ENCODE measurements at places on chromosomes 6 and 20. TPM values are rescaled to one million over a fixed set of nuclear protein-coding genes. Genes with fewer than 3 reads are reported as not detected.

DNA sequence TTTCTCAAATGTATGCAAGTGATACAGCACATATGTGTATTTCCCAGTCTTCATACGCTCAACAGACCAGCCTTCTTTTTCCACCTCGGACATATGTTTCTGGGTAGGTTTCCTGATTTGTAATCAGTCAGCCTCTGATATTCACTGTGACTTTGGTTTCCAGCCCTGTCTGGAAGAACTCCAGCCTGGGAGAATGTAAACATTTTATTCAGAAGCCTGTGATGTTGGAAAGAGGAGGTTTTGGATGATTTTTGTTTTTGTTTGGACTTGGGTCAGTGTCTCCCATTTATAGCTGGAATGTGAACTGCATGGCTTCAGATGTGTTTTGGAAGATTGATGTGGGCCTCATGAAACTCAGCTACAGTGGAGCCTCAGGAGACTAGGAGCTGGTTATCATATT lies 172.2 kb upstream of the CENPW start:
- no peaks in the 10 kb centered on the region for H3K27me3 ChIP-seq
- no peaks in the 10 kb centered on the region for H3K4me1 ChIP-seq

CLIC5 gene
- not detected for total RNA-seq

DNA sequence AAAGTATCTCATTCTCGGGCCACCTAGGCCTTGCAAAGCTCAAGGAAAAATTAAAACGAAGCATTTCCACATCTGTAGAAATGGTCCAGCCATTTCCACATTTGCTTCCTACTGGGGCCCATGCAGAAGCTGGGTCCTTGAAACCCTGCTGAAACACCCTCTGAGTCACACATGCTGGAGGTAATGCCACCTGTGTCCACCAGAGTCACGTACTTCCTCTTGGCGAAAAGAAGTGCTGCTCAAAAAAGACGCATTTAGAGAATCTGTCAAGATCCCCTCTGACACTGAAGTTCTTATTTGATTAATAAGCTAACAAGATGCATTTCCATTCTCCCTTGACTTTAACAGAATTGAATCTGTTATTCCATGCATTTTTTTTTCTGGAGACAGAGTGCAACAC lies 423.2 kb downstream of the PREX1 start:
- no peak overlapping the region for H3K4me3 ChIP-seq
- DNase-seq: no peak
- peaks cover 4% of the 10 kb centered on the region for H3K27me3 ChIP-seq
- no peaks in the 10 kb centered on the region for H3K4me1 ChIP-seq
- no peaks in the 10 kb centered on the region for H3K36me3 ChIP-seq

OTOR gene
- total RNA-seq: not detected

DNA sequence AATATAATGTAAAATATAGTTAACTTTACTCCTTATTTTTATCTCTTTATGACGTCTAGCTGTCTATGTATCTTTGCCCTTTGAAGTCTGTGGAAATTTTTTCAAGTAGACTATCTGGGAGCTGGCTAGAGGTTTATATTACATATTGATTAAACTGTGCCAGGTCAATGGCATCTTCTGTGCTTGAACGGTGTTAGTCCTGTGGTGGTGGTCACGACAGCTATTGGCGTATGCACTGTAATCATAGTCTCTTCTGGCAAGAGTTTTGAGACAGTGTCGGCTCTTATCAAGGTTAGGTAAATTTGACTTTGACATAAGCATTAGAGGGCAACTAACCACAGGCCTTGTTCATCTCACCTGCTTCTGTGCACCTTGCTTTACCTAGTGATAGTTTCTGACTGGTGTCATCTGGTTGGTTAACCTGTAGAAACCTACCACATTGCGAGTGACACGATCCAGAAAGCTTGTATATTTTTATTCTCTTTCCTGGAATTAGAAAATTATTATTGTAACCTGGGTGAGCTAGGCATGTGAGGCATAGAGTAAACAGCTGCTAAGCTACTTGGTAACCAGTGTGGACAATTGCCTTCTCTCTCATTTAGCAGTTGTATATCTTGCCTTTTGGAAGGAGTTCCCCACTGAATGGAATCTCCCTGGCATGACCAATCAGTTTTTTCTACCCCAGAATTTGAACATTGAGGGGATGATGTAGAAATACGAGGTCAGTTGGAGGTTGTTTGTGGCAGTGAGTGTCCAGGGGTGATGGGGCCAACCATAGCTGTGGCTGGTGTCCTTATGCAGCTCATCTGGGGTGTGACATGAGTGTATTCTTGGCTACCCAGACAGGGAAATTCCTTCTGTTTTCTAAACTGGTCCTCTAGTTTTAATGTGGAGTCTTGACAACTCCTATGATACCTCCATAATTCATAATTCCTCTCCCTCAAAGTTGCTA lies 45.9 kb downstream of the SH3BGRL2 start:
- no peak overlapping the region for H3K4me3 ChIP-seq
- no peak for DNase-seq
- no peaks in the 10 kb centered on the region for H3K4me1 ChIP-seq
- H3K36me3 ChIP-seq: no peaks in the 10 kb centered on the region
- no peaks in the 10 kb centered on the region for H3K27me3 ChIP-seq

DNA sequence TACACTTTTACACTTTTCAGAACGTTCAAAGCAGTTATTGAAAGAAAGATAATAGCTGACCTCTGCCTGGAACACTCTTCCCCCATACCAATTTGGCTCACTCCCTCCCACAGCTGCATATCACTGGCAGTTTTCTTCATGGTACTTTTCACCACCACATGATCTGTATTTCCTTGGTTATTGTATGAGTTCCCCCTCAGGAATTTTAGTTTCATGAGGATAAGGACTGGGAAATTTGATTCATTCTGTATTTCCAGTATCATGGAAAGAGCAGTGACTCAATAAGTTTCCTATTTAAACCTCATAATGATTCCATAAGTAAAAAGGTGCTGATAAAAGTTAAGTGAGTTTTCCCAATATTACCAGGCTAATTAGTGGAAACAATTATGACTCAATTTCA lies 16.0 kb downstream of the HTR1B start:
- no peaks in the 10 kb centered on the region for H3K36me3 ChIP-seq
- DNase-seq: no peak
- no peak overlapping the region for H3K4me3 ChIP-seq
- H3K27me3 ChIP-seq: no peaks in the 10 kb centered on the region

- no peak for DNase-seq
- no peaks in the 10 kb centered on the region for H3K4me1 ChIP-seq
- no peak overlapping the region for H3K27ac ChIP-seq
- H3K4me3 ChIP-seq: no peak overlapping the region
- H3K27me3 ChIP-seq: no peaks in the 10 kb centered on the region
Measured at GRCh38 chr20:8423482-8423881, 291.4 kb downstream of the PLCB1 start.

- H3K36me3 ChIP-seq: no peaks in the 10 kb centered on the region
- H3K27ac ChIP-seq: no peak overlapping the region
- no peaks in the 10 kb centered on the region for H3K27me3 ChIP-seq
Measured at GRCh38 chr20:55094353-55094861, 619.0 kb downstream of the DOK5 start.

DNA sequence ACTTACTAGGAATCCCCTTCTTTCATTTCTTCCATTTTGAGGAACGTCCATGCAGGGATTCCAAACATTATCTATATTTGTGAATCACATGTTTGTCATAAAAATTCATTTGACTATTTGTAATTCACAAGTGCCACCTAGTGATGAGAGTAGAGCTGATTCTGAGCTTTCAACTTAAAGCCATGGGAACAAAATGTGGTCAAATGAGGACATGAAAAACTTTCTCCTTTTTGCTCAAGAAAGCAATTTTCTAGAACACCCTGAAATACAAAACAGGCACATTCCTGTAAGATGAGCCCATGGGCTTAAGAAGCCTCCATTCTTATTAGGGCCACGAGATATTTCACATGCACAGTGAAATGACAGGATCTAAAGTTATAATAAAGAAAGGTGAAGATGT lies 12.3 kb downstream of the MAP3K7 start:
- DNase-seq: no peak
- no peak overlapping the region for H3K27ac ChIP-seq
- H3K4me3 ChIP-seq: no peak overlapping the region
- no peaks in the 10 kb centered on the region for H3K36me3 ChIP-seq
- H3K4me1 ChIP-seq: no peaks in the 10 kb centered on the region

GRCh38 chr6:64041373-64041772 lies 405.8 kb downstream of the PHF3 start:
- no peak overlapping the region for H3K4me3 ChIP-seq
- no peaks in the 10 kb centered on the region for H3K4me1 ChIP-seq

PAK5 gene
- total RNA-seq: not detected

GRCh38 chr20:44398335-44398734 lies 42.8 kb downstream of the HNF4A start:
- H3K36me3 ChIP-seq: no peaks in the 10 kb centered on the region
- peaks cover 8% of the 10 kb centered on the region for H3K27me3 ChIP-seq
- DNase-seq: no peak
- no peaks in the 10 kb centered on the region for H3K4me1 ChIP-seq

MACROD2 gene
- 2.9 TPM for total RNA-seq

FRS3 gene
- 3.6 TPM for total RNA-seq

DNA sequence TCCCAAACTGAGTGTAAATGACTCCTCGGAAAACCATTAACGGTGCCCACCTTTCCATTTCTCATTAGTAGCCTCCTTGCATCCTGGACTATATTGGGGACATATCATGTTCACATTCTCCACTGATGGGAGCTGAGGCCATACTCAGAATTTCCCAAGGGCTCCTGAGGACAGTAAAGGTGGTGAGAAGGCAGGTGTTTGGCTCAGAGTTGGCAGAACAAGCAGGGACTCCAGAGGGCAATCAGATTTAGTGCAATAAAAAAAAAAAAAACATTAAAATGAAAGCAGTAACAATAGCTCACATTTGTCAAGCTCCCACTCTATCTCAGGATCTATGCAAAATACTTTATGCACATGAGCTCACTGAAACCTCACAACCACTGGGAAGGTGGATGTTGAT lies 401.4 kb downstream of the MAFB start:
- no peaks in the 10 kb centered on the region for H3K36me3 ChIP-seq
- DNase-seq: no peak
- H3K27ac ChIP-seq: no peak overlapping the region
- H3K4me1 ChIP-seq: no peaks in the 10 kb centered on the region
- no peak overlapping the region for H3K4me3 ChIP-seq
- H3K27me3 ChIP-seq: no peaks in the 10 kb centered on the region

GRCh38 chr6:160254467-160255312 lies 3.9 kb downstream of the SLC22A2 start:
- H3K36me3 ChIP-seq: no peaks in the 10 kb centered on the region
- no peak overlapping the region for H3K27ac ChIP-seq
- no peak for DNase-seq
- H3K4me1 ChIP-seq: no peaks in the 10 kb centered on the region

OR2B6 gene
- total RNA-seq: 1.7 TPM

DNA sequence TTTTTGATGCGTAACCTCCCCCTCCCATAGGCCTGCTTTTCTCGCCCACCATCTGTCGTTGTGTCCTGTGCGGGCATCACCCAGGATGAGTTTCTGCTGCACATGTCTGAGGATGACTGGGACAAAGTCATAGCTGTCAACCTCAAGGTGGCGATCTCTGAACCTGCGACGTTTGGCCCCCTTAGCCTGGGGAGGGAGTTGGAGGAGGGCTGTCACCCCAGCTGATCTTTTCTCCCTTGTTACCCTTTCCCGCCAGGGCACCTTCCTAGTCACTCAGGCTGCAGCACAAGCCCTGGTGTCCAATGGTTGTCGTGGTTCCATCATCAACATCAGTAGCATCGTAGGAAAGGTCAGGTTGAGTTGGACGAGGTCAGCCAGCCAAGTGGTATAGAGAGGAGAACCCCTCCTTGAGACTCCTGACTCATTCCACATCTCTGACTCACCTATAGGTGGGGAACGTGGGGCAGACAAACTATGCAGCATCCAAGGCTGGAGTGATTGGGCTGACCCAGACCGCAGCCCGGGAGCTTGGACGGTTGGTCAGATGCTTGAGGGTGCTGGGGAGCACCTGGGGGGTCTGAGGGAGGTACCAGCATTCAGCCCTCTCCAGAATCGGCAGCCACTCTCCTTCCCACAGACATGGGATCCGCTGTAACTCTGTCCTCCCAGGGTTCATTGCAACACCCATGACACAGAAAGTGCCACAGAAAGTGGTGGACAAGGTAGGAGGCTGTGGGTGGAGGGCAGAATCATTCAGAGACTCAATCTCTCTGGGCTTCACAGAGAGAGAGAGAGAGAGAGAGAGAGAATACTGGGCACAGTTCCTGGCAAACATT lies 954 bp downstream of the HSD17B8 start:
- peaks cover 8% of the 10 kb centered on the region for H3K36me3 ChIP-seq
- no peak for DNase-seq
- H3K27ac ChIP-seq: peak overlapping the region; percentile 78
- peaks cover 33% of the 10 kb centered on the region for H3K4me1 ChIP-seq
- no peaks in the 10 kb centered on the region for H3K27me3 ChIP-seq
- H3K4me3 ChIP-seq: peak overlapping the region; percentile 94

GRCh38 chr20:11853359-11853758 lies 64.3 kb upstream of the BTBD3 start:
- H3K27ac ChIP-seq: no peak overlapping the region
- H3K36me3 ChIP-seq: no peaks in the 10 kb centered on the region
- DNase-seq: no peak
- no peaks in the 10 kb centered on the region for H3K4me1 ChIP-seq

GRCh38 chr20:51799401-51799860 lies 2.9 kb downstream of the SALL4 start:
- no peak for DNase-seq
- no peak overlapping the region for H3K27ac ChIP-seq
- no peaks in the 10 kb centered on the region for H3K4me1 ChIP-seq
- no peaks in the 10 kb centered on the region for H3K36me3 ChIP-seq
- peaks cover 15% of the 10 kb centered on the region for H3K27me3 ChIP-seq
- no peak overlapping the region for H3K4me3 ChIP-seq

DNA sequence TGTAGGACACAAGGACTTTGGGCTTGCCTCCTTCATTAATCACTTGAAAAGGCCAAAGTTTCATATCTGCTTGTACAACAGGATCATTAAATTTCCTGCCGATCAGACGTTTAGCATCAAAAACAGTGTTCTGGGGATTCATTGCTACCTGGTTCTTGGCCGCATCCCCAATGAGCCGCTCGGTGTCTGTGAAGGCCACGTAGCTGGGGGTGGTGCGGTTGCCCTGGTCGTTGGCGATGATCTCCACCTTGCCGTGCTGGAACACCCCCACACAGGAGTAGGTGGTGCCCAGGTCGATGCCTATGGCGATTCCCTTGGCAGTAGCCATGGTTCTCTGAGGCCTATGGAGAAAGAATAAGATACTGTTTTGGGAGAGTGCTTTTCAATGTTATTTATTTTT lies 3.4 kb downstream of the HSPA1L start:
- H3K4me3 ChIP-seq: no peak overlapping the region
- H3K27me3 ChIP-seq: no peaks in the 10 kb centered on the region
- H3K27ac ChIP-seq: no peak overlapping the region
- no peaks in the 10 kb centered on the region for H3K36me3 ChIP-seq
- no peak for DNase-seq

DNA sequence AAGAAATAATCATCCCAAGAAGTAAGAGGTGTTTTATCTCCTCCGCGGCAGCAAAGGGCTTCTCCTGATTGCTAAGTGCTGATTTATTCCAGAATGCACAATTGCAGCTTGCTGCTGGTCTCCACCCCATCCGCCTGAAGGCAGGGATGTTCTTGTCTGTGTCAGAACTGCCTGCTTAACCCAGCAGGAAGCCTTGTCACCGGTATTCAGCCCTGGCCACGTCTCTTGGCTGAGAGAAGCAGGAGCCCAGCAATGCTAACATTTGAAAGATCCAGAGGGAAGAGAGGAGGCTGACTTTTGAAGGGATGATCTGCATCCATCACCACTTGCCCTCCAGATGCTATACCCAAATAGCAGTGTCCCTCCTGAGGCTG lies 4.2 kb downstream of the SCML4 start:
- H3K27ac ChIP-seq: no peak overlapping the region
- peaks cover 12% of the 10 kb centered on the region for H3K27me3 ChIP-seq
- no peak overlapping the region for H3K4me3 ChIP-seq
- DNase-seq: no peak
- no peaks in the 10 kb centered on the region for H3K36me3 ChIP-seq

GRCh38 chr20:57872816-57873409 lies 163.1 kb upstream of the PMEPA1 start:
- no peaks in the 10 kb centered on the region for H3K27me3 ChIP-seq
- H3K4me1 ChIP-seq: no peaks in the 10 kb centered on the region
- H3K36me3 ChIP-seq: no peaks in the 10 kb centered on the region
- no peak overlapping the region for H3K4me3 ChIP-seq

All from GM12878 (cell line).